ENCODE measurements at places on chromosomes 16 and 17. TPM values are rescaled to one million over a fixed set of nuclear protein-coding genes. Genes with fewer than 3 reads are reported as not detected.

TBC1D3C gene
- total RNA-seq, result not detected

TBC1D3L gene
- total RNA-seq, result 4.5 TPM

KRT33A gene
- not detected for total RNA-seq

TRIM16 gene
- total RNA-seq, result 30.4 TPM

DNA sequence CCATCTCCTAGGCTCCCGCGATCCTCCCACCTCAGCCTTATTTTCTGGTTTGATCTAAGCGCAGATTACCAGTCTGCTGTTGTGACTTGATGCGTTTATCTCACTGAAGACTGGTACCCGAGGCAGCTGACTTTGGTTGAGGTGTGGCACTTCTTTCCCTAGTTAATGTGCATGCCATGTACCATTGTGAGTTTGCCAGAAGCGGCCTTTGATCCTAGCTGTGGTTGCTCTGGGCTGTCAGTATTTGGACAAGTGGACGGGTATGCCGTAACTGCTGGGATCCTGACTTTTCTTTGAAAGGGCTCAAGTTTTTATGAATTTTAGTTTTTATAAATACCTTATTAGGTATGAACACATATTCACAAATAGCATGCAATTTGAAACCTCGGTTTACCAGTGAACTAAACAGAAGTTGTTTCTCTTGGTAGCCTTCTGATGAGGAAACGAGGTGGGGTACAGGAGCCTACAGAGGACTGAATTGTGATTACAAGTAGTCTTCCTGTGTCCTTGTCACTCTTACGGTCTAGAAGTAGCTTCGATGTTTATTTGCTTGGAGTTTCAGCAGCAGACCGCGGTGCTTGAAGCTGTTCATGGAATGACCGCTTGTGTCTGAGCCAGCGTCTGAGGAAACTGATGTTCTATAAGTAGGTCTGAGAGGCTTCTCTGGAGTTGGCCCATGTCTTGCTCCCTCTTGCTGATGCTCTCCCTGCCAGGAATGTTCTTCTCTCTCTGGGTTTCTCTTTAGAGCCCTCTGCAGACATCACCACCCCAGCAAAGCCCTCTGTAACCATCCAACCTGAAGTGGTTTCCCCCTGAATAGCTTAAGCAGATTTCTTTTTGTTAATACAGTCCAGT lies 40.0 kb downstream of the SEC14L1 start:
- peaks cover 97% of the 10 kb centered on the region for H3K4me1 ChIP-seq
- peak overlapping the region; percentile 29 for H3K4me3 ChIP-seq
- peak overlapping the region; percentile 50 for H3K27ac ChIP-seq
- H3K36me3 ChIP-seq, result peaks cover 3% of the 10 kb centered on the region
- no peak for DNase-seq
- no peaks in the 10 kb centered on the region for H3K27me3 ChIP-seq

- peaks cover 59% of the 10 kb centered on the region for H3K36me3 ChIP-seq
- peaks cover 55% of the 10 kb centered on the region for H3K4me1 ChIP-seq
- H3K27ac ChIP-seq, result peak overlapping the region; percentile 84
- H3K4me3 ChIP-seq, result no peak overlapping the region
- H3K27me3 ChIP-seq, result no peaks in the 10 kb centered on the region
- no peak for DNase-seq
Observed at GRCh38 chr17:78796517-78796900, 14.4 kb upstream of the CYTH1 start.

Measured in left ventricle myocardium inferior (tissue), 1 donor.